GM03348 (cell line): ENCODE measurements at places on chromosomes 2 and 18.

GRCh38 chr2:61135510-61135909 lies 26.5 kb upstream of the C2orf74 start:
- DNase-seq = peak; percentile 48

GRCh38 chr2:75246441-75247167 lies 47.3 kb upstream of the TACR1 start:
- DNase-seq = no peak

DNA sequence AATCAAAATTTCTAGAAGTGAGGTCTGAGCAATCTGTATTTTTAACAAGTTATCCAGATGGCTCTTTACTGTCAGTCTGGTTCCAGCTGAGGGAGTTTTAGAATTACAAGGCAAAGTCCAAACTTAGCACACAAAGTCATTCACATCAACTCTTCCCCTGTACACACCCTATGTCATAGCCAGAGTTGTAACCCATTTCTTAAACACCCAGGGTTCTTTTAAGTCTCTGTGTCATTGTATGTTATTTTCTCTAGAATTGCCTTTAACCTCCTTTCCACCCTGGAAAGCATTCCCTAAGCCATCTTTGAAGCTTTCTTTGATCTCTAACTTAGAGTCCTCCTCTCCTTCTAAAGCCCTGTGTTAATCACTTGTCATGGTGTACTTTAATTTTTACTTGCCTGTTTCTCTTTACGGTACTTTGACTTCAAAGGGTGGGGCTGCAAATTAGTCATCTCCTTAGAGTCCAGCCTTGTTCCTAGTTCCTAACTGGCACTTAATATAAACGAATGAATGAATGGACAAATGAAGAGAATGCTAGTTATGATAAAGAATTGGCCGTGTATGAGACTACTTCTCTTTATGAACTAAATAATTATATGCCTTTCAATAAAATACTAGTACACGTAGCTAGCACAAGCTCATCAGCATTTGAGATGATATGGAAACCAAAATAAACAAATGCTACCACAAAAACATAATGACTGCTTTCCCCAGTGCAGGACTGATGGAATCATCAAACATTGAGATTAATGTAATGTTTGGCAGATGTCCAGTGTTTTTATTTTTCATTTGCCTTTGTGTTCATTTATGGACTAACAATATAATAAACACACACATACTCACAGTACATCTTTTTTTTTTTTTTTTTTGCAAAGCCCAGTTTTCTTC lies 11.9 kb upstream of the ACTR3 start:
- DNase-seq = peak; percentile 44

- DNase-seq = no peak
Observed at GRCh38 chr2:9767656-9768281, 75.5 kb upstream of the TAF1B start.

DNA sequence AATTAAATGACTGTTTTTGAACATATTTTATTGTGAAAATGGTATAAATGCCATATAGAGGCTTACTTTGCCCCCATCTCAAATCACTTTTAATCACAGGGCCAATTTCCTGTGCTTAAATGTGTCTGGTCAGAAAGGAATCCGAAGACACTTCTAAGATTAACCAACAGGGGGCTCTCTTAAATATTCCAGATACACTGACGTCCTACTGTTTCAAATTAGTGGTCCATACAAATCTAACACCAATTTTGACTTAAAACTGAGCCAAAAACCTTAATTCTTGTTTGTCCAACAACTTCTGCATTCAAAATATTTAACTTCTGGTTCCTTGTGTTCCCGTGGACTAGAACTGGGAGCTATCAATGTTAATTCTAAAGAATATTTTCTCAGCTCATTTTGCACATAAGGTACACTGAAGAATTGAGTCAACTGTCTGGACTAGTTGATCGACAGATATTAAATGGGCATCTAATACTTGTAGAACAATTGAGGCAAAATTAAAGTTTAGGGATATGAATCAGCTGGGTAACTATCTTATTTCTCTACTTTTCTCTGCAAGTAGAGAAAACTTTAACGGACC lies 557.5 kb downstream of the ARHGAP15 start:
- peak; percentile 65 for DNase-seq
